ENCODE measurements at places on chromosomes 11 and 22.

DNA sequence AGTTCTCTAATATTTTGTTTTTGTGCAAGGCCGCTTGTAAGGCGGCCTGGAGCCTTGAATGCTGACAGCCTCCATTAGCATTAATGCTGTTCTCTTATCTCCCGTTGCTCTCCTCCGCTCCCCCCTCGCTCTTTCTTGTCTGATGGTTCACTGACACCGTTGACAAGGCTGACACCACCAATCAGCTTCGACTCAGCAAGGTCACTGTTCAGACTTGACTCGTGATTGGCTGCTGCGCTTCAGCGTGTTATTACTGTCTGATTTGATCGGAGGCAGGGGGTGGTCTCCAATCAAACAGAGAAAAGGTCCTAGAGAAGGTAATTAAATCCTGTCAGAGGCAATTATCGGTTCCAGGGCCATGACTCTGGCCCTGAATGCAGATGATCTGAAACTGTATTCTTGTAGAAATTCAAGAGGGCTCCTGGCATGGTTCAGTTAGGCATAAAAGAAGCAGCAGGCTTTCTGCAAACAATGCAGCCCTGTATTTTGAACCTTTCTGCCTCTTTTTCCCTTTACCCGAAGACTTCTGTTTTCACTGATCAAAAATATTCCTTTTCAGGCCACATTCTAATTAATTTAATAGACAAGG is 49.3 kb upstream of the MPPED2 start:
- peak; percentile 42 for DNase-seq

GRCh38 chr11:66686100-66686785 is 8.6 kb upstream of the RBM4B start:
- no peak for DNase-seq

DNA sequence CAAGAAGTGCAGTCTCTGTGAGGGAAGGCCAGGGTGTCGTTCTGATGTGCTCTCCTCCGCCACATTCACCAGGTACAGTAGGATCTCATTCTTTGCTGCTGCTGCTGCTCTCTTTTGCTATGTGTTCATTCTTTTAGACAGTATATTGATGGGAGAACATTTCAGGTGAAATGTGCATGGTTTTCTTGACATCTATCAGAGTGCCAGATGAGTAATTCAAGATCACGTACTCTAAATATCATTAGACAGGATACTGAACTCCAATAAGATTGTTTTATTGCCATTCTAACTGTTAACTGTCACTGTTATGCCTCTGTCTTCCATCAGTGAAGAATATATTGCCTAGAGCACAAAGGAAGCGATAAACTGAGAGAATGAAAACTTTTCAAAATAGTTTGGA is 771.0 kb upstream of the ARHGAP42 start:
- DNase-seq: no peak

DNA sequence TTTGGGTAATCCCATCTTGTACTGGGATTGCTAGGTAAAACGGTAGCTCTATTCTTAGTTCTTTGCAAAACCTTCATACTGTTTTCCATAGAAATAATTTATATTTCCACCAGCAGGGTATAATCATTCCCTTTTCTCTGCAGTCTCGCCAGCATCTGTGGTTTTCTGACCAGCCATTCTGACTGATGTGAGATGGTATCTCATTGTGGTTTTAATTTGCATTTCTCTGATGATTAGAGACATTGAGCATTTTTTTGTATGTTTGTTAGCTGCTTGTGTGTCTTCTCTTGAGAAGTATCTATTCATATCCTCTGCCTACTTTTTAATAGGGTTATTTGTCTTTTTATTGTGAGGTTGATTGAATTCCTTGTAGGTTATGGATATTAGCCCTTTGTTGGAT is 220.9 kb downstream of the PGR start:
- DNase-seq: no peak

GRCh38 chr11:12185914-12186313 is 75.5 kb downstream of the MICAL2 start:
- peak; percentile 78 for DNase-seq

GRCh38 chr11:67366546-67366945 is 6.9 kb downstream of the CLCF1 start:
- no peak for DNase-seq

GRCh38 chr22:33401291-33401690 is 343.1 kb upstream of the SYN3 start:
- DNase-seq: no peak

DNA sequence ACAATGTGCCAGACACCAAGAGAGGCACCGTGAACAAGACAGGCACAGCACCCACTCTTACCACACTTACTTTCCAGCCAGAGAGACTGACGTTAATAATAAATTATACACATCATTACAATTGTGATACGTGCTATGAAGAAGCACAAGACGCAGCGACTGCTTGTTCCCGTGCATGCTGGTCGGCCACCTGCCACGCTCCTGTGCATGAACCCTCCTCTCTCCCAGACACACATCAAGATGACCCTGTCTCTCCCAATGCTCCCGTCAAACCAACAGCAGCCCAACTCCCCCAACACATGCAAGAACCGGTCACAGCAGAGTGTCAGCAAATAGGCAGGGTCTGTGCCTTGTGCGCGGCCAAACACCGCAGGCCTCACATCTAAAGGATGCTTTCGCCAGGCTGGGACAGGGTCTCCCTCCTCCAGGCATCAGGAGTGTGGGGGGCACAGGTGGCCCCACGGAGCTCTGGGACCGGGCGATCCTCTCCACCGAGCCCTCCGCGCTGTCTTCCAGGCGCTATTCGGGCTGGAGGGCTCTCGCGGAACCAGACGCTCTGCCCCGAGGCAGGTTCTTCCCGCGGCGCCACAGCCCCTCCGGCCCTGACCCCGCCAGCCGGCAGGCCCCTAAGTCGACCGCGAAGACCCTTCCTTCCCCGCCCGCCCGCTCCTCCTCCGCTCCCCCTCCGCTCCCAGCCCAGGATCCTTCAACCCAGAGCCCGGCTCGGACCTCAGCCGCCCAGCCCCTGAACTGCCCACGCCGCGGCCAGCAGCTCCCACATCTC is 533 bp downstream of the SERGEF start:
- peak; percentile 20 for DNase-seq

- peak; percentile 84 for DNase-seq
These were observed 48.7 kb downstream of the LDLRAD3 start for GRCh38 chr11:35992548-35992947.

DNA sequence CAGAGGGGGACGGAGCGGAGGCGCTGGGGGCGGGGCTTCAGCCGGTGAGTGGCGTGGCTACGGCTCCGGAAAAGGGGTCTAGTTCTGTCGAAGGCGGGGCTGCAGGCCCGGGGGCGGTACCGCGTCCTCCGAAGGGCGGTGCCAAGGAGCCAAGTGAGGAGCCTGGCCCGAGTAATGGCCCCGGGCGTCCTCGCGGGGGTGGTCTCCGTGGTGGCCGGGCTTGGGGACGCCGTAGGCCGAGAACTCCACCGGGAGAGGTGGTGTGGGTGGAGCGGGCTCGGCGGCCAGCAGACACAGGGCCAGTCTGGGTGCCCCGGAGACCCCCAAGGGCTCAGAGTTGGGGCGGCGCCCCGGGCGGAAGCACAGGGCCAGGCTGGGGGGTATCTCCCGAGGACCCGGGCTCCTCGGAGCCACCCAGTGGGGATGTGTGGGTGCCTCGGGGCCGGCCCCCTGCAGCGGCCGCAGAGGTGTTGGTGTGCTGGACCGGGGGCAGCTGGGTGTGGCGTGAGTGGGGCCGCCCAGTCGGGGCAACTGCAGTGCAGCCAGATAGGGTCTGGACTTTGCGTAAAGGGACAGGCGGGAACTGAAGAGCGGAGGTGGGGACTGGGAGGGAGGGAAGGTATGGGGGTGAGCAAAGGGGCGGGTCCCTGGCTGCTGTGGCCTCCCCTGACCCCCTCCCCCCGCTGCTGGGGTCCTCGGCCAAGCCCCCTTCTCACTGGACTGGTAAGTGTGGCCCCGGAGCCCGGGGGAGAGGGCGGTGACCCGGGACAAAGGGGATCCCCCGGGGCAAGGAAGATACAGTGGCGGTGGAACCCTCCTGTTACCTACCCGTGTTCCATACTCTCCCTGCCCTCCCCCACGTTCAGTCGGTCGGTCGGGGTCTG is 838 bp downstream of the FKBP2 start:
- DNase-seq: no peak

DNA sequence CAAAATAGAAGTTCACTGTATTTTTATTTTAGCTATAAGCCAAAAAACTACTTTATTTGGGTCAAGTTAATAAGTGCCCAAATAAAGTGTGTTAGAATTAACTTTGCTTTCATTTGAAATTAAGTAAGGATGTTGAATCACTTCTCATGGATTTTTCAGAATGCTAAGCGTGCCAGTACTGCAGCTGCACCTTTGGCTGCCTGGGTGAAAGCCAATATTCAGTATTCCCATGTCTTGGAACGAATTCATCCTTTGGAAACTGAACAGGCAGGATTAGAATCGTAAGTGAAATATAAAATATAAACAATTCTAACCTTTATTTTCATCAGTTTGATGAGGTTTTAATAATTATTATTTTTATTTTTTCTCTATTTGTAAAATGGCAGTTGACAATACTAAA is 113.6 kb downstream of the DYNC2H1 start:
- DNase-seq: no peak

GRCh38 chr11:90775567-90776165 is 552.8 kb upstream of the CHORDC1 start:
- DNase-seq: no peak

GRCh38 chr11:93498641-93499040 is 44.5 kb downstream of the SMCO4 start:
- peak; percentile 0 for DNase-seq

DNA sequence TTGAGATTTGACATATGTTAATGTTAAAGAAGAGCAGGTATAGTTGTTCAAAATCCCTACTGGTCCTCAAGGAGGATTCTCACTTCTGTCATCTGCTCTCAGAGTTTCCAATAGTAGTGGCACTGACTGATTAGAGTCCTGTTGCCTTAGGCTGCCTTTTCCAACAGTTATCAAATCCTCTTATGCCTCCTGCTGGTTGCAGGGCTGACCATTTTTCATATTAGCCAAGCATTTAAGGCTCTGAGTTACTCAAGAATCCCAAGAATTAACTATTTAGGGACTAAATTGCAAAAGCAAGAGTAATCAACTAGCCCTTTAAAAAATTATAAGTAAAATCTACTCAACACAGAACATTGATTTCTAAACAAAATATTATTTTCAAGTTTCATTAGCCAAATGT is 212.0 kb upstream of the CHORDC1 start:
- DNase-seq: peak; percentile 73

- no peak for DNase-seq
These were observed 3.0 kb downstream of the TTC12 start for GRCh38 chr11:113317339-113317738.

DNA sequence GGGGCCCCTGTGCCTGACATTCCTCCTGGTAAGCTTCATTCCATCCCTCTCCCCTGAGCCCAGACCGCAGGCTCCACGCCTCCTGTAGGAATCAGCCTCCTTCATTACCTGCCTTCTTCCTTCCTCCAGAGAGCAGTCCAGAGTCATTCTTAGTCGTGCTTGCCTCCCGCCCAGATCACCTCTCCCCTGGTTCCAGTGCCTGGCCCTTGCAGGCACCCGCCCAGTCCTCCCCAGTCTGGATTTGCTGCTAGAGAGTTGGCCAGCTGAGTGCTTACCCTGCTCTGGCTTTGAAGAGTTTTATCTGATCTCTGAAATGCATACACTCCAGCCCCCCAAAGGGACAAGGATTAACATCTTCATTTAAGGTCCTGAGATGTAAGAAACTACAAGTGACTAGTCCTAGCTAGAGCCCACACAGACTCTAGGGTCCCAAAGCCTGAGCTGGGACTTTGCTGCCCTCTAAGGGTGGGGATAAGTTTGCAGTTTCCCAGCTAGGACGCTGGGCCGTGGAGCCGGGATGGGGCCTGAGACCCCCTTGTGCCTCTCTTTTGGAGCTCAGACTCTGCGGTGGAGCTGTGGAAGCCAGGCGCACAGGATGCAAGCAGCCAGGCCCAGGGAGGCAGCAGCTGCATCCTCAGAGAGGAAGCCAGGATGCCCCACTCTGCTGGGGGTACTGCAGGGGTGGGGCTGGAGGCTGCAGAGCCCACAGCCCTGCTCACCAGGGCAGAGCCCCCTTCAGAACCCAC is 1.6 kb downstream of the NR1H3 start:
- DNase-seq: peak; percentile 63

- no peak for DNase-seq
These were observed 61.3 kb upstream of the PPP6R3 start for GRCh38 chr11:68398995-68399851.

DNA sequence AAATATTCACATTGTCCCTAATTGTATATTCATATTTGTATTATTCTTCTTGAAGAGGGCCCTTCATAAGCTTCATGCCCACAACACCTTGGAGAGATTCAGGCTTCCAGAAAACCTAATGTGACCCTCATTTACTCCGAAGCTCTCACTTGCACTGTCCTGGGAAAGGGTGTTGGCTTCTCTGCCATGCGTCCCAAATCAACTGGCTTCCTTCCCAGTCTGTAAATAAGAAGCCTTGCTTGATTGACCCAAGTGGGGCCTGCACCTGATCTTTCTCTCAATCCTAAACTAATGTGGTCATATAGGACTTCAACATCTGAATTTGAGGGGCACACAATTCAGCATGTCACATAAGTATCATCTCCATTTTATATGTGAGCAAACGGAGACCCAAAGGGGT is 40.5 kb upstream of the ZBTB16 start:
- DNase-seq: no peak

DNA sequence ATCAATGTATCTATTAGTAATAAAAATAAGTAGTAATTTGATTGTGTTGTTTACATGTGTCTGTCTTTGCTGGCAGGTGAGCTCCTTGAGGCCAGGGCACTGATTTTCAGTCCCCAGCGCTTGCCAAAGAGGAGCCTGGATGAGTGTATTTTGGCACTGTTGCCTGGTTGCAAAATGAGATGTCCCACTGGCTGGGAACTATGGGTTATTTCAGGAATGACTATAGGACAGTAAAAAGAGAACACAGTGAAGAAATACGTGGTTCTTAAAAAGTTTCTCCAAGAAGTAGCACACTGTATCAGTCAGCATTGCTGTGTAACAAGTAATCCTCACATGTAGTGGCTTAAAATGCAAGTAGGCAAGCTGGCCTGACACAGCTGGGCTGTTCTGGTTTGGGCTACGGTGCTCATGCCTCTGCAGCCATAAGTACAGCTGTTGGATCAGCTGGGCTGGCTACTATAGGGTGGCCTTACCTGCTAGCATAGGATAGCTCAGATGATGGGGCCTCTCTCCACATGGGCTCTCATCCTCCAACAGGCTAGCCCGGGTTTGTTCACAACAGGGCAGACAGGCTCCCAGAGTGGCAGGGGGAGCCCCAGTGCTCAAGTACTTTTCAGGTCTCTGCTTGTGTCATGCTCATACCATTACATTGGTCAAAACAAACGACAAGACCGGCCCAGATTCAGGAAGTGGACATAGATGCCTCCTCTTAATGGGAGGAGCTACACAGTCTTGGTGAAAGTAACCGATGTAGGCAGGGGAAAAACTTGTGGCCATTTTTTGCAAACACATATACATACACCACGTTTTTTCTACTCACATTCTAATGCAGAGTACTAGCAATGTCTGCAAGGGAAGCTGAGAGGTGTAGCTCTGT is 399.1 kb downstream of the LARGE1 start:
- no peak for DNase-seq

Data from SK-MEL-5 (cell line).